T-helper 2 cell treated with Interferon-gamma antibody and Interleukin-4, amounts not matched to agents 100 ng/mL and 5 ng/mL, for 36 hours (primary cell): ENCODE measurements at places on chromosomes 6 and 20. TPM values are rescaled to one million over a fixed set of nuclear protein-coding genes. Genes with fewer than 3 reads are reported as not detected.

TRIM10 gene
- 0.05 TPM in 1 of 2 replicates, not detected in the other for total RNA-seq

TRDN gene
- total RNA-seq, result not detected in 2 replicates

MYMX gene
- not detected in 2 replicates for total RNA-seq

NKAIN4 gene
- total RNA-seq, result not detected in 2 replicates

TMEM244 gene
- not detected in 2 replicates for total RNA-seq

PRSS35 gene
- total RNA-seq, result not detected in 2 replicates

OPRL1 gene
- total RNA-seq, result 0.70 and 0.89 TPM in 2 replicates

ZMYND8 gene
- 47.0 and 50.0 TPM in 2 replicates for total RNA-seq

EXOC2 gene
- total RNA-seq, result 33.5 and 34.7 TPM in 2 replicates

TULP1 gene
- not detected in 2 replicates for total RNA-seq

TSHZ2 gene
- total RNA-seq, result 2.5 and 2.9 TPM in 2 replicates

ADAM33 gene
- total RNA-seq, result not detected in 2 replicates

OTOR gene
- not detected in 2 replicates for total RNA-seq

CD93 gene
- 4.3 and 5.0 TPM in 2 replicates for total RNA-seq

ADGRG6 gene
- not detected in 2 replicates for total RNA-seq

CLPSL1 gene
- total RNA-seq, result not detected in 2 replicates

VSTM2L gene
- total RNA-seq, result not detected in 2 replicates

ZNF311 gene
- 0.66 and 0.77 TPM in 2 replicates for total RNA-seq

PLEKHG1 gene
- total RNA-seq, result 0.39 and 0.57 TPM in 2 replicates

LST1 gene
- total RNA-seq, result 29.8 and 33.1 TPM in 2 replicates

ZNFX1 gene
- 61.7 and 63.4 TPM in 2 replicates for total RNA-seq

IPCEF1 gene
- total RNA-seq, result 9.5 and 10.2 TPM in 2 replicates

SLCO4A1 gene
- total RNA-seq, result 57.2 and 58.0 TPM in 2 replicates

HSPA1L gene
- total RNA-seq, result 2.6 and 2.8 TPM in 2 replicates

CRISP3 gene
- total RNA-seq, result not detected in 2 replicates

CLDN20 gene
- not detected in 2 replicates for total RNA-seq

HLA-F gene
- 285 and 293 TPM in 2 replicates for total RNA-seq

KCNK5 gene
- 10.9 and 11.0 TPM in 2 replicates for total RNA-seq

LIN28B gene
- total RNA-seq, result not detected in 2 replicates

TP53TG5 gene
- 0.09 and 0.11 TPM in 2 replicates for total RNA-seq

CYP21A2 gene
- 0.59 TPM in 2 replicates for total RNA-seq

CFAP61 gene
- not detected in 2 replicates for total RNA-seq

HDGFL1 gene
- not detected in 2 replicates for total RNA-seq

RGL2 gene
- 42.1 and 43.3 TPM in 2 replicates for total RNA-seq

SLC26A8 gene
- total RNA-seq, result not detected in 2 replicates

UBD gene
- total RNA-seq, result 0.61 and 1.0 TPM in 2 replicates

MAPK13 gene
- 17.1 and 18.7 TPM in 2 replicates for total RNA-seq

SLC22A7 gene
- not detected in 2 replicates for total RNA-seq

PTCRA gene
- total RNA-seq, result not detected in 2 replicates

MYLK2 gene
- total RNA-seq, result 0.50 and 1.0 TPM in 2 replicates

UNC5CL gene
- 1.2 and 1.3 TPM in 2 replicates for total RNA-seq

RSPO4 gene
- total RNA-seq, result not detected in 2 replicates

OR2H2 gene
- total RNA-seq, result not detected in 2 replicates

NFYA gene
- 33.7 TPM in 2 replicates for total RNA-seq

KHDC3L gene
- total RNA-seq, result not detected in 2 replicates

C20orf141 gene
- total RNA-seq, result not detected in 2 replicates

TUBB2B gene
- 0.30 and 0.32 TPM in 2 replicates for total RNA-seq

HLA-DMA gene
- total RNA-seq, result 32.7 and 35.6 TPM in 2 replicates

NHSL1 gene
- 0.70 and 0.84 TPM in 2 replicates for total RNA-seq

TRIM31 gene
- not detected in 2 replicates for total RNA-seq

RCAN2 gene
- total RNA-seq, result 0.14 TPM in 1 of 2 replicates, not detected in the other

MYLK4 gene
- 0.30 and 0.36 TPM in 2 replicates for total RNA-seq

PXDC1 gene
- total RNA-seq, result 0.11 and 0.18 TPM in 2 replicates

OPRM1 gene
- total RNA-seq, result not detected in 2 replicates

CST7 gene
- total RNA-seq, result 78.4 and 80.0 TPM in 2 replicates

PDYN gene
- not detected in 2 replicates for total RNA-seq

DNMT3B gene
- total RNA-seq, result 3.5 and 3.8 TPM in 2 replicates

PSORS1C1 gene
- total RNA-seq, result not detected in 2 replicates
